Right cardiac atrium (tissue), 5 donors: ENCODE measurements at places on chromosomes 5 and 9. TPM values are rescaled to one million over a fixed set of nuclear protein-coding genes. Genes with fewer than 3 reads are reported as not detected.

The GMCL2 gene
- total RNA-seq = not detected

DNA sequence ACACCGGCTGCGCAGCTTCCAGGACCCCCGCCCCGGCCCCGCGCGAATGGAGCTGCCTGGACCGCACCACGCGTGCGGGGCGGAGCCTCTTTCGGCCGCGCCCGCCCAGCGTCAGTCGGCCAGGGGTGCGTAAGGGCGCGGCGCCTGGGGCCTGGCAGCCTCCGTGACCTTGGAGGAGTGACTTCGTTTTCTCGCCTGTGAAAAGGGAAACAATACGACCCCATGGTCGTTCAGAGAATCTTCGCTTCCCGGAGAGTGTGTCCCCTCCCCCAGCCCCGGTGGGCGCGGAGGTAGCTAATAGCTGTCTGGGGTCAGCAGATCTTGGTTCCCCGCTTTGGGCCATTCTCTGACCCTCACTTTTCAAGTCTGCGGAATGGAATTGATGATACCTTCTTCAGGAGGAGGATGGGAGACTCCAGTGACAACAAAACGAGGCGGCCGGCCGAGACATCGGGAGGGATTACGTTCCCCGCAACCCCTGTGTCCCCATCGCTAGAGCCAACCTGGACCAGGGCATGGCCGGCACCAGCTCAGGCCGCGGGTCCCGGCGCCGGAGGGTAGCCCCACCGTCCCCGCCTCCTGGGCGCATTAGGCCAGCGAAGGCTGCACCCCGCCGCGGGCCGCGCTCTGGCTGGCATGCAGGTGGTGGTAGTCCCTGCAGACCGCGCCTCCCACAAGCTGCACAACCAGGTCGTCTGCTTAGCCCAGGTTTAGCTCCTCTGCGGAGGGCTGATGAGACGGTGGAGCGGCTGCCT is 5.5 kb upstream of the CDHR2 start:
- DNase-seq = peak; percentile 79

DNA sequence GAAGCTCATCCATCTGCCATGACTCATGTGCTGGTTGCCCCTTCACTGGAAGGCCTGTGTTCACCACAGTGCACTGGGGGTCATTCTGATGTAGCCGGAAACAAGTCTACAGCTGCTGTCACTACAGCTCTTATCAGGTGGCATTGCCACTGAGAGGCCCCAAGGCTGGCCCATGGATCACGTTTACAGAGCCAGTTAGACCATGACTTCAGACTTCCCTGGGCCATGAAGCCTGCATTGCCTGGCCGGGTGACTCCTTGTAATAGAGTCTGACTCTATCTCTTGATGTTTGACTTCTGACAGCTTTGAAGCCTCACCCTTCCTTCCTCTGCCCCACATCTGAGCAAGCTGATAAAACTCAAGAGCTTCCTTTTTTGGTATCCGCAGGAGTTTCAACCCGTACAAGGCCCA is 473.5 kb upstream of the DAP start:
- peak; percentile 40 for DNase-seq

GRCh38 chr5:173963182-173963838 is 25.7 kb upstream of the C5orf47 start:
- no peak for DNase-seq

- DNase-seq = no peak
Observed at GRCh38 chr5:119036101-119036762, 34.7 kb upstream of the DMXL1 start.

DNA sequence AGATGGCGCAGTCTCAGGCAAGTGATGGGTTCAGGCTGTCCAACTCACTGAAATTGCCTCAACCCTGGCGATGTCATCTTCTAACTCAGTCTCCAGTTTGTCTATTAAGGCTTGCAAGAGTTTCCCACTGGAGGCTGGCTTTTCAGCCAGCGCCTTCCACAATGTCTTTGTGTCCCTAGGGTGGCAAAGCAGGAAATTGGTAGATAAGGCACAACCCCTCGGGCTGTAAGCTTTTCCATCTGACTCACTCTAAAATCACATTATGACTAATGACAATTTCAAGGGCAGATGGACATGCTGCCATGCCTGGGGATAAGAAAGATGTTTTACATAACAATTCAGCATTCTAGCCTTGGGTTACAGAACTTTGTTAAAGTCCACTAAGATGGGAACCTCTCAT is 61.9 kb downstream of the MROH2B start:
- peak; percentile 45 for DNase-seq

The EDIL3 gene
- 14.6 TPM for total RNA-seq

GRCh38 chr5:81922854-81923279 is 49.0 kb upstream of the ATG10 start:
- DNase-seq = no peak

The THG1L gene
- total RNA-seq = 7.6 TPM

The GRXCR2 gene
- total RNA-seq = 2.3 TPM

DNA sequence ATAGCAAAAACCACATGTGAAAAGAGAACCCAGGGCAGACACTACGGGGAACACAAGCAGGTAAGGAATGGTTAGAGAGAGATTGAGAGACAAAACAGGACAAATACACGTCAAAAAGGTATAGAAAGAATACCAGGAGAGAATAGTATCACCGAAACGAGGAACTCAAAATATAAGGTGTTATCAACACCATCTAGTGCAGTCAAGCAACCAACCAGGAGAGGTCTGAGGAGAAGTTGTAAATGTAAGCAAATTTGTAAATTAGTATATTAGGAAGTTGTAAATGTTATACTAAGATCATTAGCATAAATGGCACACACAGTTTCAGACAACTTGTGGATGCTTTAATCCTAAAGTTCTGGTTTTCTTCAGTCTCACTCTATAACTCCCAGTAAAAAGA is 355.5 kb downstream of the EBF1 start:
- DNase-seq = no peak

The INSL4 gene
- total RNA-seq = not detected

DNA sequence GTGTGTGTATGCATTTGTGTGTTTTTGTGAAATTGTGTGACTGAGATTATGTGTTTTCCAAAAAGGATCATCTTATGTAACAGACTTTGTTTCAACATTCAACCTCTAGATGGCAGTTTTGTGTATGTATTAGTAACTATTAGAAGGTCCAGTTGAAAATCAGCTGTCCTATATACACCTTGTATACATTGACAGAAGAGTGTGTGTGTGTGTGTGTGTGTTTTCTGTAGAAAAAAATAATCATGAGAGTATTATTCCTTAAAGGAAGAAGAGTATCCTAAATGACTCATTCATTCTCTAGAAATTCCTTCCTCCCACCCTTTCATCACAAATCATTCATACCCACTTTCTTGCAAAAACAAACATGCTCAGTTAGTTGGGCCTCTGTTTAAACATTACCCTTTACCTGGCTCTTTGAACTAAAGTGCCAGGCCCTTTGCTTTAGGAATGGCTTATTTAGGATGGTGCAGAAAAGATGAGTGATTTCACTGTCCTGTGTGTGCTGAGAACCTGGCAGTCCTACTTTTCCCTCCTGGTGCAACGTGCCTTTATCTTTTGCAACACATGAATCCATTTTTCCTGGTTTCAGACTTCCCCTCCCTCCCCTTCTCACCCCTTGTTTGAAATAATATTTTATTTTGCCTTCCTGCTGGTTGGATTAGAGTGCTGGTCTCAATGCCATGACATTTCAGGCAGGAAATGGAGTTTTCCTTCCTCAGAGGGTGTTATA is 152.2 kb downstream of the ARHGAP26 start:
- no peak for DNase-seq

The GARNL3 gene
- 14.1 TPM for total RNA-seq

The CNTLN gene
- total RNA-seq = 5.3 TPM

The ADAMTS19 gene
- total RNA-seq = 2.1 TPM

GRCh38 chr5:179816796-179817469 is 3.8 kb upstream of the SQSTM1 start:
- peak; percentile 73 for DNase-seq

The ANKRD31 gene
- total RNA-seq = 0.14 TPM

- DNase-seq = no peak
Observed at GRCh38 chr5:58410441-58410840, 49.4 kb downstream of the PLK2 start.

DNA sequence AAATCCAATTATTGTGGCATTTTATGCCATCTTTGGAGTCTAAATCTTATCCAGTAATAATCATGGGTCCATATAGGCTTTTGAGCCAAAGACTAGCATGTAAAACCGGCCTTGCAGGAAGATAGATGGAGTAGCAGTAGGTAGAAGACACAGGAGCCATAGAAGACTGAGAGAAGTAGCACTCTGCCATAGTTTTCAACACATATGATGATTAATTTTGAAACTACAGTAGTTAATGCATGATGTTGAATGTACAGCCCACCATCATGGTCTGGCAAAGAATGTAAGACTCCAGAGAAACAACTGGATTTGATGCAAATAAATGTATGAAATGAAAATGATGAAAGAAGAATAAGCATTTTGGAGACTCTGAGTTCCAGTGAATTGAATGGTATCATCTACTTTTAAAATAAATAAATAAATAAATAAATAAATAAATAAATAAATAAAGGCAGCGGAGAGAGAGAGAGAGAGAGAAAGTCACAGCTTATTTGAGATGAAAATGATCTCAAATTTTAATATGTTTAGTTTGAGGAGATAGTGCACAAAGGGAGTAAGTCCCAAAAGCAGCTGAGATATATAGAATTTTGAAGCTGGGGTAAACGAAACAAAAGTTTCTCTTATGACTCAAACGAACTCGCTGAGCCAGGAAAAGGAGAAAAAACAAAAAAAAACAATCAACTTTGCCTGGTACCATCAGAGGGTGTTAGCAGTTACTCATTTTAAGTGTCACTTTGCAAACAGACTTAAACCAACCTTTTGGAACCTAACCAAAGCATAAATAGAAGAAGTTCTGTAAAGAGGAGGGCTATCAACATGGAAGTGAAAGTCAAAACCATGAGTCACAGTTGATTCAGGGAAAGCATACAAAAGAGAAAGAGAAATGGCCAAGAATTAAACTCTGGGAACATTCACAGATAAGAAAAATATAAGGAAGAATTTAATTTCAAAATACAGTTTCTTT is 388.7 kb downstream of the CETN3 start:
- DNase-seq = no peak

The SLC36A2 gene
- total RNA-seq = not detected

DNA sequence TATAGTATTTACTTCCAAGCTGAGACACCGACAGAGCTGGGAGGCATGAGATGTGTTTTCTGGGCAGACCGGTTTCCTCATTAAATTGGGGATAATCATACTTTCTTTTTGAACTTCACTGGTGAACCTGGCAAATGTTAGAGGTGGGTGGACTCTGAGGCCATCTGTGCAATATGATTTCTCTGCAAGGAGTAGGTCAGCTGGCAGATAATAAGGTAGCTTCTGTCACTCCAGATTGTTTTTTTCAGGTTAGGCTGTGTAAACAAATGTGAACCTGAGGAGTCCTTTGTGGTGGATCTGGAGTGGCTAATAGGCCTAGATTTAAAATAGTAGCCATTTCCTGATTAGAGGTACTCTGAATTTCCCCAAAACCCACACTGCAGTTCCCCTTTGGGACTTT is 75.4 kb upstream of the S1PR3 start:
- DNase-seq = no peak

GRCh38 chr5:143582869-143583268 is 179.4 kb upstream of the NR3C1 start:
- no peak for DNase-seq

GRCh38 chr5:37859805-37860204 is 20.0 kb upstream of the GDNF start:
- DNase-seq = no peak

The SLC36A3 gene
- total RNA-seq = not detected

The SHC3 gene
- total RNA-seq = 1.9 TPM

The SPINK4 gene
- total RNA-seq = not detected

- no peak for DNase-seq
Observed at GRCh38 chr9:83424831-83425230, 113.4 kb downstream of the FRMD3 start.

DNA sequence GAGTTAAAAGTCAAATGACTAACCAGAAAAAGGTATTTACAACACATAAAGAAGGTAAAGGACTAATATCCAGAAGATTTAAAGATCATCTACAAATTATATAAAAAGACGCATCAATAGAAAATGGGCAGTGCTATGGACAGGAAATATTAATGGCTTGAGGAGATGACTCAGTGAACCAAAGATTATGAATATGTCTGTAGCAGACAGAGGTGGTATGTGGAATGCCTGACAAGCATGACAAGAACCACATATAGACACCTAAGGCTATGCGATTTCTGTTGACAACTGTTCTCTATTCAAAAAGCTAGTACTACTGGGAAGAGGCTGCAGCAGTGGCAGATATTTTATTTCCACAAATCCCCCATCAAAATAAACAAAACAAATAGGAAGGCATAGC is 177.0 kb upstream of the SH3GL2 start:
- DNase-seq = no peak
